ENCODE measurements at places on chromosomes 11 and 22. TPM values are rescaled to one million over a fixed set of nuclear protein-coding genes. Genes with fewer than 3 reads are reported as not detected.

Gene FSHB
- not detected for total RNA-seq

Gene DDX25
- not detected for total RNA-seq

Gene TREH
- 0.25 TPM for total RNA-seq

Gene KIF18A
- total RNA-seq = 2.5 TPM

Gene RAB30
- 10.8 TPM for total RNA-seq

Gene ENTHD1
- not detected for total RNA-seq

Gene SLC1A2
- total RNA-seq = 4.7 TPM

Gene SLC35F2
- total RNA-seq = 13.3 TPM

Gene RAB36
- total RNA-seq = 3.2 TPM

DNA sequence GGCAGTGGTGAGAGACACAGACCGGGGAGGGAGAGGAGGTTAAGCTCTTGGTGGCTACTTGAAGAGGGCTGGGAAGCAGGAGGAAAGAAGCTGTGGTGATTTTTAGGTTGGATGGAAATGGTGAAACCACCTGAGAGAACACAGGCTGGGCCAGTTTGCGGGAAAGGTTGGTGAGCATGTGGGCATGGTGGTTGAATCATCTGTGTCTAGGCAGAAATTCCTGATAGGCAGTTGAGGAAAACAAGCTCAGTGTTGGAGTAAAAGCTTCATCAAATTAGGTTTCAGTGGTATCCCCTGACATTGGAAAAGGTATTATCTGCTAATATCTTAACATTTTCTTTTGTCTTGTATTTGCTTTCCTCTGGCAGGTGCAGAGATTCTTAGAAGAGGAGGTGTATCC lies 4.3 kb upstream of the SGSM3 start:
- no peak for DNase-seq
- no peak overlapping the region for H3K4me3 ChIP-seq
- H3K27me3 ChIP-seq = no peaks in the 10 kb centered on the region
- no peaks in the 10 kb centered on the region for H3K4me1 ChIP-seq

DNA sequence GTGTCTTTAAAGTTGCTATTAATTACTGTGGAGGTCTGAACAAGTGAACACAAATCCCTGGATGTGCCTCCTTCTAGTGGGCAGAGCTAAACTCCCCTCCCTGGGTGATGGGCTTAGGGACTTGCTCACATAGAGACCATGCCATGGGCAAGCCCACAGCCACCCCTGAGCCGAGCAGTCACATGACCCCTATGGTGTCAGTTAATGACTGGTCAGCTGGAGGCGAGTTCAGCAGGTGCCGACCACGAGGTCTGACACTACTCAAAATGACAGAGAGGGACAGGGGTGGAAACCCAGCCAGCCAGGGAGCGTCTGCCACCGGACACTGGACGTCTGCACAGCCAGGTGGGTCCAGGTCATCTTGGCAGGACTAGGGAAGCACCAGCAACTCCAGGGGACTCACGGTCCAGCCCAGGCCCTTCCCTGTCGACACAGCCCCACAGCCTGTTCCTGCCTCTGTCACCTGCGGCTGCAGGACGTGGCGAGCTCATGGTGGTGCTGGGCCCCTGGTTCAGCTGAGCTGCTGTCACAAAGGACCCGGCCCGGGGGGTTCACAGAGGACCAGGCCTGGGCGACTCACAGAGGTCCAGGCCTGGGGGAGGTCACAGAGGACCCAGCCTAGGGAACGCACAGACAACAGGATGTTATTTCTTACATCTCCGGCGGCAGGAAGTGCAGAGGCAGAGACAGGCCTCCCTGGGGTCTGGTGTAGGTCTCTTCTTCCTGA lies 135.0 kb downstream of the BRD1 start:
- no peak for DNase-seq
- H3K4me3 ChIP-seq = no peak overlapping the region
- no peaks in the 10 kb centered on the region for H3K36me3 ChIP-seq
- H3K27ac ChIP-seq = no peak overlapping the region
- no peaks in the 10 kb centered on the region for H3K27me3 ChIP-seq
- H3K4me1 ChIP-seq = no peaks in the 10 kb centered on the region

GRCh38 chr11:134907636-134908035 lies 495.6 kb upstream of the B3GAT1 start:
- no peaks in the 10 kb centered on the region for H3K36me3 ChIP-seq
- DNase-seq = no peak
- no peaks in the 10 kb centered on the region for H3K4me1 ChIP-seq
- no peaks in the 10 kb centered on the region for H3K27me3 ChIP-seq
- H3K4me3 ChIP-seq = no peak overlapping the region

GRCh38 chr22:24289741-24290163 lies 19.1 kb downstream of the SPECC1L start:
- no peak for DNase-seq
- H3K36me3 ChIP-seq = no peaks in the 10 kb centered on the region
- no peaks in the 10 kb centered on the region for H3K27me3 ChIP-seq
- H3K4me3 ChIP-seq = no peak overlapping the region
- peak overlapping the region; percentile 61 for H3K27ac ChIP-seq
- H3K4me1 ChIP-seq = peaks cover 67% of the 10 kb centered on the region

DNA sequence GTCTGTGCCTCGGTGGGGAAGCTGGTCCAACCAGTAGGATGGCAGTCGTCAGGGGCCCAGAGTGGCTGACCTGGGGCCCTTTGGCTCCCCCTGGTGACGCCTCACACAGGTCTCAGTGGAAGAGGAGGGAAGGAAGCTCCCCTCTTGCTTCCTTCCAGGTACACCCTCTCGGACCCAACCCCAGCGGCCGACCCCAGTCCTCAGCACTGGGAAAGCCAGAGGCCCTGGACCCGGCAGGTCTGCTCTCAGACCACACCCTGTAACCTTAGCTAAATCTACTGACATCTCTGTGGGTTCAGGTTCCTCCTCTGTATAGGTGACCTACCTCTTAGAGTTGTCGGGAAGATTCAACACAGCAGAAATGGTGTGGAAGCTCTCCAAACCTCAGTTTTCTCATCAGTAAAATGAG lies 3.4 kb upstream of the SCUBE1 start:
- H3K27me3 ChIP-seq = peaks cover 9% of the 10 kb centered on the region
- DNase-seq = no peak
- H3K27ac ChIP-seq = no peak overlapping the region
- peaks cover 16% of the 10 kb centered on the region for H3K4me1 ChIP-seq
- H3K4me3 ChIP-seq = no peak overlapping the region

GRCh38 chr11:6440906-6441358 lies at the start of gene HPX:
HPX (minus strand) TSS chr11:6440987; CDS start chr11:6440963, 24 bp downstream.
- H3K27ac ChIP-seq = no peak within 1 kb of the TSS
- H3K4me3 ChIP-seq = no peak within 1 kb of the TSS
- no peak for DNase-seq
- H3K4me1 ChIP-seq = no peaks in the 10 kb centered on the region

DNA sequence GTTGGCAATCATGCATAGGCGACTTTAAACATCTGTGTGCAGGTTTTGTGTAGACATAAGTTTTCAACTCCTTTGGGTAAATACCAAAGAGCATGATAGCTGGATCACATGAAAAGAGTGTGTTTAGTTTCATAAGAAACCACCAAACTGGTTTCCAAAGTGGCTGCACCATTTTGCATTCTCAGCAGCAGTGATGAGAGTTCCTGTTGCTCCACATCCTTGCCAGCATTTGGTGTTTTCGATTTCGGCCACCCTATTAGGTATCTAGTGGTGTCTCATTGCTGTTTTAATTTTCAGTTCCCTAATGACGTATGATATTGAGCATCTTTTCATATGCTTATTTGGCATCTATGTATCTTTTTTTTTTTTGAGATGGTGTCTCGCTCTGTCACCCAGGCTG lies 62.8 kb upstream of the CCND1 start:
- H3K27me3 ChIP-seq = no peaks in the 10 kb centered on the region
- no peak for DNase-seq
- H3K4me1 ChIP-seq = no peaks in the 10 kb centered on the region
- no peak overlapping the region for H3K4me3 ChIP-seq
- no peaks in the 10 kb centered on the region for H3K36me3 ChIP-seq
- H3K27ac ChIP-seq = no peak overlapping the region

GRCh38 chr11:22163394-22163797 lies 29.5 kb upstream of the ANO5 start:
- H3K4me3 ChIP-seq = no peak overlapping the region
- no peaks in the 10 kb centered on the region for H3K4me1 ChIP-seq
- no peak overlapping the region for H3K27ac ChIP-seq
- no peaks in the 10 kb centered on the region for H3K36me3 ChIP-seq

- peak overlapping the region; percentile 34 for H3K27ac ChIP-seq
- no peaks in the 10 kb centered on the region for H3K36me3 ChIP-seq
- peaks cover 41% of the 10 kb centered on the region for H3K4me1 ChIP-seq
- no peak overlapping the region for H3K4me3 ChIP-seq
- DNase-seq = no peak
Observed at GRCh38 chr11:94924612-94925011, 48.7 kb downstream of the CWC15 start.

DNA sequence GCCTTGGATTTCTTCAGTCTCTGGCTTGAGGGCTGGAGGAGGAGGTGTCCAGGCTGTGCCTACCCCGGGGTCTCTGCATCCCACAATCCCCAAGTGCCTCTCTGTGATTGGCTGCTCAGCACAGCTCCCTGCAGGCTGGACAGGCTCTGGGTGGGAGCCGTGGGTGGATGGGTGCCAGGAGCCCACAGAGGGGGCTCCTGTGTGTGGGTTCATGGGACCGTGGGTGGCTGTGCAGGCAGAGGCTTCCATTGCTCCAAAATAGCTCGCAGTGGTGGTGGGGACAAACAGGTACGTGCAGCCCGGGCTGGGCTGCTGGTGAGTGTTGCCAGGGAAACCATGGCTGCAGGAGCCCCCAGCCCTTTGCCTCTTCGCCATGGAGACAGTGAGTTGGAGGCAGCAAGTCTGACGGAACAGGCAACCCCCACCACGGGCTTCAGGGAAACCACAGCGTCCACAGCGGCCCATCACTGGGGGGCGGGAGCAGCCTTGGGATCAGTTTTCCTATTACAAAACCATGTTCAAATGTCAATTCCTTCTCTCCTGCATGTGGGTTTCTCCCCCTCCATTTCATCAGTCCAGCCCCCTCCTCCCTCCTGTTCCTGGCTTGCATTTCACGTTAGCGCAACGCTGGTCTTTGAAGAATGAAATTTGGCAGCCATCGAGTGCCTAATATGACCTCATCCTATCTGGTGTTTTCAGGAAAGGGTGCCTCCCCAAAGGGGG lies 155.2 kb downstream of the TRIM29 start:
- H3K27me3 ChIP-seq = no peaks in the 10 kb centered on the region
- H3K4me1 ChIP-seq = no peaks in the 10 kb centered on the region
- H3K27ac ChIP-seq = no peak overlapping the region
- no peak overlapping the region for H3K4me3 ChIP-seq
- no peak for DNase-seq

- H3K4me3 ChIP-seq = no peak overlapping the region
- no peak overlapping the region for H3K27ac ChIP-seq
- H3K27me3 ChIP-seq = no peaks in the 10 kb centered on the region
- H3K4me1 ChIP-seq = no peaks in the 10 kb centered on the region
Observed at GRCh38 chr22:30978304-30978962, 9.4 kb downstream of the TUG1 start.

DNA sequence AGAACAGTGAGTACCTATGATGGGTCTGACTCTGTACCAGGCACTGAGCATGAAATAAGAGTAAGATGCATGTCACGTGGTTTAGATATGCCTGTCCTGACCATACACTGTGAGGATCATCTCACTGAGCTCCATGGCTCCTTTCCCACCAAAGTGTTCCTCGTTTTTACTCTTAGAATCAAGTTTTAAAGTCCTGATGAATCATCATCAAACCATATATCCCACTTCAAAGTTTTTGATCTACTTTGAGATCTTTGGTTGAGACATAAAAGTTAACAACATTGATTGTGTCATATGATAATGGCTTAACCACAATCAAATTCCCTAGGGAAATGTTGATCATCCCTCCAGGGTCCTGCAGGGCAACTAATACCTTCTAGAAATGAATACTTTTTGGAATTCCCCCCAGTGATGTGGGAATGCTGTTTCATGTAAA lies 12.8 kb downstream of the ETS1 start:
- H3K4me3 ChIP-seq = no peak overlapping the region
- no peaks in the 10 kb centered on the region for H3K36me3 ChIP-seq
- peaks cover 25% of the 10 kb centered on the region for H3K4me1 ChIP-seq
- H3K27ac ChIP-seq = no peak overlapping the region

- no peak for DNase-seq
- no peaks in the 10 kb centered on the region for H3K36me3 ChIP-seq
- no peaks in the 10 kb centered on the region for H3K27me3 ChIP-seq
Observed at GRCh38 chr22:38924347-38924952, 33.0 kb upstream of the APOBEC3A start.

- peaks cover 98% of the 10 kb centered on the region for H3K4me1 ChIP-seq
- no peaks in the 10 kb centered on the region for H3K27me3 ChIP-seq
- no peak overlapping the region for H3K4me3 ChIP-seq
- H3K27ac ChIP-seq = peak overlapping the region; percentile 79
- no peak for DNase-seq
Observed at GRCh38 chr11:128500493-128500892, 86.9 kb downstream of the ETS1 start.

Measured in vagina (tissue), 2 donors.